Stimulated activated effector memory CD8-positive, alpha-beta T cell treated with anti-CD3 and anti-CD28 coated beads, Interleukin-12 subunit alpha, Interleukin-12 subunit beta, amount 100 ng/mL, for 72 hours (primary cell): ENCODE measurements at places on chromosomes 2 and 18.

DNA sequence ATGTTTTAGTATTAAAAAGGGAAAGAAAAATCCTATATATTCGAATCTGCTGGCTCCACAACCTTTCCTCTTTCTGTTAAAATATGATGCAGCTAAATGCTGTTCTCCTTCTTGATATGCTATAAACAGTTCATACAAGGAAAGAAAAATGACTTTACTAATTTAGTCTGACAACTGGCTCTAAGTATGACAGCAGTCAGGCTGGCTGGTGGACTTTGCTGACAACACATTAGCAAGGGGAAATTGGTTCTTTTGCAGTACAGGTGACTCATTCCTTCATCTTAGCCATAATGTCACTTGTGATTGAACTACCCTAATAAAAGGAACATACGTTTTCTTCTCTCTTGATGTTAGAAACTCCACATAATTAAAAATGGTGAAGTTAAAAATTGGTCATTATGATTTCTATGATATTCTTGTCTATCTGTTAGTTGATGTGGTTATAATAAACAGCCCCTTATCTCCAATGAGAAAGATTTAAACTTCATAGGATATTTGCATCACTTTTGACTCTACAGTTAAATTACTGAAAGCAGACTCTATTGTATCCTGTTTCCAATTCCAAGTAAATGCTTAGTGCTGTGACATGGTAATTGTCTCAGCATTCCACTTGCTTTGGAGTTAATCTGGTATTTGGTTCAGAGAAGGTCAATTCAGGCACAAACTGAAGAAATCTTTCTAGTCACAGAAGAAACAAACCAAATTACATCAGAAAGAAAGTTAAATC is 315.3 kb upstream of the GULP1 start:
- no peak for DNase-seq

DNA sequence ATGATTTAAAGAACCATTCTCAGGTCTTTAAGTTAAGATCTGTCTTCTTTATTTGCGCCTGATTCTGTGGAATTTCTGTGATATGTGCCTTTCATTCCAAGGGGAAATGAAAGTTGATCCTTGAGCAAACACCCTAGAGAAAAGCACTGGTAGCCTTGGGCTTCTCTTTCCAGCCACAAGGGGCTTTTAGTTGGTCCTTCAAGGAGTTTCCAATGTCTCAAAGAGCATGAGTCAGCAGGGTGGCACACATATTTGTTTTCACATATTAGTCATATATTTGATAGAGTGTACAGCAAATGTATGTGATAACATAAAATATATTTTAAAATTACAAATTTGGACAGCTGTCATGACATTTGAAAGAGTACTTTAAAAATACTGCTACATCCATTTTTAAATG is 339.5 kb downstream of the TXNL1 start:
- DNase-seq, result no peak

GRCh38 chr18:5350636-5351035 is 55.1 kb upstream of the ZBTB14 start:
- no peak for DNase-seq

DNA sequence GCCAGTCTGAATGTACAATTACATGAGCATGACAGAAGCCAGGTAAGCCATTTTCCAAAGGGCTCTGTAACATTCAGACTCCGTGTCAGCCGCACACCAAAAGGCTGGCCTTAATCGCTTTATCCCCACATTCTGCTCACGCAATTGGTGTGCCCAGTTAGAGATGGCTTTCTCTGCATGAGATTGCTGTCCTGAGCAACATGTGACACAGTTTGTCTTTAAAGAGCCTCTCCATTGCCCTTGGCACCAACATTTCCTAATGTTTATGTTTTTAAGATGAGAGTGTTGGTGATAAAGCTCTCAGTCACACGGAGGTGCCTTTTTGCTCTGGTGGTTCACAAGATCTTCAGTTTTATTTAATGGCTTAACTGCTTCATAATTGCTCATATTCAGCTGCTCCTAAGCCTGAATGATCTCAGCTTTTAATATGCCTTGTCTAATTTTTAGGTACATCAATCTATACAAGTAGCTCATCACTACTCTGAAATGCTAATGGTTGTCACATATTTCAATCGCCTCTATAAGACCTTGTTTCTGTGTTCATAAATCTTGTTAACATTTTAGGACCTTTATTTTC is 164.8 kb upstream of the ACVR2A start:
- DNase-seq, result no peak

GRCh38 chr2:25268139-25268538 is 73.6 kb downstream of the DNMT3A start:
- DNase-seq, result no peak

- DNase-seq, result no peak
Observed at GRCh38 chr18:12015416-12016062, 34.2 kb downstream of the IMPA2 start.

GRCh38 chr2:211175956-211176355 is 619.6 kb downstream of the CPS1 start:
- DNase-seq, result no peak

GRCh38 chr18:69580107-69580506 is 179.4 kb downstream of the DOK6 start:
- DNase-seq, result no peak

GRCh38 chr2:142966284-142966683 is 88.8 kb downstream of the KYNU start:
- no peak for DNase-seq

- DNase-seq, result no peak
Observed at GRCh38 chr2:43218155-43218701, 8.2 kb downstream of the ZFP36L2 start.

DNA sequence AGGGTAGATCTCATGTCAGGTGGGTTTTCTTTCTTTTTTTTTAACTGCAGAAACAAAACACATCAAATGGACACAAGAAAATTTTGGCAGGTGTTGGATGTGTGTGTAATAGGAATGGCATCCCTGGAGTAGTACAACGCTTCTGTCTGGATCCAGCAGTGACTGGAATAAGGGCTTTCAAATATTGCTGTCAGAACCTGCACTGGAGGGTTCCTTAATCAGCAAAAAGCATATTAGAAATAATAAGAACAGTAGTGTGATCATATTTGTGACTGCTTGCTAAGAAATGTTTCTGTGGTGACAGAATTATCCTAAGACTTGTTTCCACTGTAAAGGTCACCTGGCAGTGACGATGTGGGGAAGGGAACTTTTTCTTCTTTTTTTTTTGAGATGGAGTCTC is 30.8 kb downstream of the CREG2 start:
- DNase-seq, result no peak

- DNase-seq, result no peak
Observed at GRCh38 chr18:55088561-55088960, 129.3 kb upstream of the CCDC68 start.

DNA sequence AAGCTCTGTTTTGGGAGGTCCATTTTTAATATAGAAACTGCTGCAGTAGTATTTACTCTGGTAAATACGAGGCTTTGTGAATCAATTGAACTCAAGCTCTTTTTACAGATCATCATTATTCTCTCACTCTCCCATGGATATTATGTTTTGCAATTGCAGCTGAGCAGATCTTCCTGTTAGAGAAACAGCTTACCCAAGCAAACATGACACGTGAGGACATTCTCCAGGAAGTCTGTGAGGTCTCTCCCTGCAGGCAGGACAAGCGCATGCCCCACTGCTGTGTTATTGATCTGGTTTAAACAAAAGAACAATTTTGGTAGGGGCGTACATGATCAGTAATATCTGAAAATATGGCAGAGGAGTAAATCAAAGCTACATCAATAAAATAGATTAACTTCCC is 72.1 kb downstream of the COL6A3 start:
- no peak for DNase-seq

DNA sequence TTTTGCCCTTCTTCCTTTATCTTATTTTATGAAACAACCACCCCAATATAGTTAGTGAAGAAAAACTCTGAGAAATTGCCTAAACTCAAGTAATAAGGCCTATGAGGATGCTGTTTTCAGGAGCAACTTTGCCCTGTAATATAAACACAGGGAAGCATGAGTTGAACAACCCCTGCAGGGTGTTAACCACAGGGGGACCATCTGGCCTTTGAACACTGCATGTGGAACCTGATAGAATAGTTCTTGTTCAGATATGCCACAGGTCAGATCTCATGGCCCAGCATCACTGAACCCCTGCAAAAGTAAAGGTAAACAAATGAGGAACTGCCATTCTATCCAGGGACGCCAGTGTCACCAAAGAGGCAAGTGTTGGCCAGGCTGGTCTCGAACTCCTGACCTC is 82.6 kb downstream of the MAPK4 start:
- DNase-seq, result no peak

- no peak for DNase-seq
Observed at GRCh38 chr2:64204703-64205102, 60.5 kb upstream of the PELI1 start.

DNA sequence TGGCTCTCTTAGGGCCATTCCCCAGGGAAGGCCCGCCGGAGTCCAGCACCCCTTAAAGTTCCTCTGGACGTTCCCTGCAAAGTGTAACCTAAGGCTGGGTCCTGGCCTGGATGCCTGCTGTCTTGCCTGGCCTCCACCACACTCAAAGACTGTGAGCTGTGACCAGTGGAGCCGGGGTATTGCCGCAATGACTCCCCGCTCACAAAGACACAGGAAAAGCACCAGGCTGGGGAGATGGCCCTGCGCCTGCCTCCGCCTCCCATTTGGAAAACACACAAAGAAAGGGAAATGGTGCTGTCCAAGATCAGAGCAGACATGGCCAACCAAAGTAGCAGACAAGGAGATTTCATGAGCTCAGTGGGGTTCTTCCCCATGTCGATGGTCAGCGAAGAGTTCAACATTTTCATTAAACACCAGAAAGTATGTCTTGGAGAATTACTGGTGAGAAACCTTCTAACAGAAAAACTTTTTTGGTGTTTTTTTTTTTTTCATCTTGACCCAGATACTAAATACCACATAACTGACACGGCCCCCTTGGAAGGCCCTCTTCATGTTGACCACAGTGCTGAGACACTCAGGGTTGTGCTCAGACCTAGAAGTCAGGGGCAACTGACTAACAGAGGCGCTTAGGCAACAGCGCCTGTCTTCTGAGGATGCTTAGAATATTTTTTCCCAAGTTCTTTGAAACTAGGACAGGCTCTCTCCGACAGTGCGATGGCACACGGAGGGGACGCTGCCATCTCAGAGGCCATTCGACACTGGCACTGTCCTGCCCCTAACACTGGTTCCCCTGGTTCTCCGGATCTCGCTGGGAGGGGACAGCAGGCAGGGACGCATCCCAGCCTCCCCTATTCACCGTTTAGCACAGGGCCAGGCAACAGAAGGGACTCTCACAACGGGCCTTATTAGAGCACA is 226.4 kb upstream of the ID2 start:
- no peak for DNase-seq

DNA sequence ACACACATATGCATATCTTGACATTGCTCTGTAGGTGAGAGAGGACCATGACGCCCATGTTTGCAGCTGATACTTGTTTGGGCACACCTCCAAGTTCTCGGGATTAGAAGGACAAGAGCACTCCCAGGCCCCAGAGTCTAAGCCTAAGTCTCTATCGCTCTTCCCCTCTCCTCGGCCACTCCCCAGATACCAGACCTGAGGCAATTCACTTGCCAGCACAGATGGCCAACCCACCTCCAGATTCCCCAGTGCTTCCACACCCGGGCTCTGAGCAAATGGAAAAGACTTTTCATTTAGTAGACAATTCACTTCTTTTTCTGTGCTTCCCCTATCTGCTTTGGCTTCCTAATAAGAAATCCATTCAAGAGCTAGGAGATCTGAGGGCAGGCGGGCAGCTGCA is 32.9 kb downstream of the EHD3 start:
- no peak for DNase-seq

GRCh38 chr18:68435581-68435980 is 279.3 kb downstream of the TMX3 start:
- no peak for DNase-seq

- DNase-seq, result no peak
Observed at GRCh38 chr2:216216951-216217903, 108.1 kb downstream of the XRCC5 start.

DNA sequence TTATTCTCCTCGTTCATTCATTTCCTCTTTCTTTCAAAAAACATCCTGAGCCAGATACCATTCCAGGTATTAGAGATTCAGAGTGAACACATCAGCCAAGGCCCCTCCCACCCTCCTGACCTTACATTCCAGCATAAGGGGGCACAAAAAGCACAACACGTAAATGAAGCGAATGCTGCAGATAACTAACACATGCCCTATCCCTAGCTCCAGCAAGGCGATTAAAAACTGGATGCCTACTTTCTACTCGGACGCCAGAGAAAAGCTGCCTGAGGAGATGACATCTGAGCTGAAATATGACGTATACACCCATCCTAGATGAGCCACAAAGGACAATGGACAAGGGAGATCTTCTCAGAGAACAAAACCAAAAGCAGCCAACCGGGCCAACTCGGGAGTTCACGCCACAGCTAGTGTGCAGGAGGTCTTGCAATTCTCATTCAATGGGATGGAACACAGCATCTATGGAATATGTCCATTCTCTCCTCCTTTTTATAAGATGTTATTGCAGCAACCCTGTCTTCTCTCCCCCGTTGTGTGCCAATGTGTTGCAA is 33.5 kb downstream of the FEZ2 start:
- no peak for DNase-seq

DNA sequence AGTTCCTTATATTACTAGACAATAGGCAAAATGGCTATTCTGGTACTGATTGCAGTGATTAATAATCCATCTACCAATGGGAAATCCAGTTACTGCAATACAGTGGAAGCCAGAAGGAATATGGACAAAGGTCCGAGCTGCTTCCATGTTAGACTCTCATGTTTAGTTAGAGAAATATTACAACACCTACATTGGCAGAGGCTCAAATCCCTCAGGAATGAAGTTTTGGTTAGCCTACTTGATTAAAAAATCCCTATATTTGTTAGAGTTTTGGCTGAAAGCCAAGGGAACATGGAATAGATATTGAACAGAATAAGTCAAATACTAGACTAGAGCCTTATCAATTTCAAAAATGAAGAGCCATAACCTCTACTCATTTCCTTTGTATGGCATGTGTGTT is 48.5 kb downstream of the ARL6IP6 start:
- DNase-seq, result no peak

- peak; percentile 70 for DNase-seq
Observed at GRCh38 chr2:169479257-169480078, at the start of gene BBS5. BBS5 (plus strand) TSS chr2:169479494; CDS start chr2:169479554, 60 bp downstream.

DNA sequence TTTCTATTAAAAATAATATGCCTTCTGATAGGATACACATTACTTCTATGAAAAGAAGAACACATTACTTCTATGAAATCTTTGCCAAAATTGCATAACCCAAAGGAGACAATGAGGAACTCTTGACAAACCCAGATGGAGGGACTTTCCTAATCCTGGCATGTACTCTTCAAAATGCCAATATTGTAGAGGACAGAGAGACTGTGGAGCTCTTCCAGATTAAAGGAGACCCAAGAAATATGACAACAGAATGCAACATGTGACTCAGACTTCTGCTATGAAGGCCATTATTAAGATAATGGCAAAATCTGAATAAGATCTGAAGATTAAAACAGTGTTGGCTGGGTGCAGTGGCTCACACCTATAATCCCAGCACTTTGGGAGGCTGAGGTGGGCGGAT is 22.2 kb downstream of the SOWAHC start:
- no peak for DNase-seq
